ENCODE measurements at places on chromosomes 12 and 14.
A peak's percentile ranks its signal among the peaks of the same experiment; 100 is the strongest.

DNA sequence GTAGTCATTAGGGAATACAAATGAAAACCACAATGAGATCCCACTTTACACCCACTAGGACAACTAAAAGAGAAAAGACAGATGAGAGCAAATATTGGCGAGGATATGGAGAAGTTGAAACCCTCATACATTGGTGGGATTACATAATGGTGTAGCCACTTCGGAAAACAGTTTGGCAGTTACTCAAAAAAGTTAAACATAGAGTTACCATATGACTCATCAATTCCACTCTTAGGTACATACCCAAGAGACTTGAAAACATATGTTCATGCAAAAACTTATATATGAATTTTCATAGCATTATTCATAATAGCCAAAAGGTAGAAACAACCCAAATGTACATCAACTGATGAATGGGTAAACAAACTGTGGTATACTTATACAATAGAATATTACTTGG, 27.1 kb downstream of the ALDH1L2 start:
- peak; percentile 11 for DNase-seq

DNA sequence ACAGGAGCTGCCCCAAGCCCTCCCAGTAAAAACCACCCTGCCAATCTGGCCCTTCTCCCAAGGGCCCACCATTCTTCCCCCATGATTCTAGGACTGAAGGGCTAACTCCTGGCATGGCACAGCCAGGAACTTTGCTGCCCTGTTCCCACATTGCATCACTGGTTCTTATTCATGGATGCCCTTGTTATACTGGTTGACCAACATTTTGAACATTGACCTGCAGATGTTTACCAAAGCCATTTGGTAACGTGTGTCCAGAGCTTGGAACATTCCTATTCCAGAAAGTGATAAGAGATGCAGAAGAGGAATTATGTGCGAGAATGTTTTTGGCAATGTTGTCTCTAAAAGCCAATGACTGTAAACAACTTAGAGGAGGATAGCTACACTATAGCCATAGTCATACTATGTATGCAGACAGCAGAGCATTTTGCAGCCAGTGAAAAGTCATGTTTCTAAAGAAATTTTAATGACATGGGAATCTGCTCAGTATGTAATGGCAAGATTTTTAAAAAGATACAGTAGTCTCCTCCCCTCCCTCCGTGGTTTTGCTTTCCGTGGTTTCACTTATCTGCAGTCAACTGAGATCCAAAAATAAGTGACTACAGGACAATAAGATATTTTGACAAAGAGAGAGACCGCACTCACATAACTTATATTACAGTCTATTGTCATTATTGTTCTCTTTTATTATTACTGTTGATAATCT, 108.8 kb downstream of the DAAM1 start:
- no peak for DNase-seq

DNA sequence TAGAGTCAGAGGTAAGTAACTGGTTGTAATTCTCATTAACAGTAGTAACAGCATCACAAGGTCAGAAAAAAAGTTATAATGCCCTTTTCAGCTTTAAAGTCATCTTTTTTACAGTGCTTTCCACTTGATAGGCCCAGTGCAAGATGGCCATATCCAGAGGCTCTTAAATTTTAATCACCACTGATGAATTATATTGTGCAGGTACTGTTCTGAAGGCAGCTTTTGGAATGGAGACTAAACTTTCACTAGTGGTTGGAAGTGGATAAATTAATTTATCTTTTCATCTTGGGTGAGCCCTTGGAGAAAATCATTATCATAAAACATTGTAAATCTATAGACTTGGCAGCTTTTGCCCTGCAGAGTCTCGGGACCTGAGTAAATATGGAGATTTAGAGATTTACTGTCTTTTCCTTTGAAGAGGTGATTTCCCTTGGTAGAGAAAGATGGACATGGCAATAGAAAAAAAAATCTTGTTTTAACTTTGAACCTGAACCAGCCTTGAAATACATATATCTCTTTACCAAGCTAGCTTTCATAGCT, 969.1 kb upstream of the NOVA1 start:
- no peak for DNase-seq

GRCh38 chr14:84541018-84541417, 988.9 kb upstream of the FLRT2 start:
- no peak for DNase-seq

DNA sequence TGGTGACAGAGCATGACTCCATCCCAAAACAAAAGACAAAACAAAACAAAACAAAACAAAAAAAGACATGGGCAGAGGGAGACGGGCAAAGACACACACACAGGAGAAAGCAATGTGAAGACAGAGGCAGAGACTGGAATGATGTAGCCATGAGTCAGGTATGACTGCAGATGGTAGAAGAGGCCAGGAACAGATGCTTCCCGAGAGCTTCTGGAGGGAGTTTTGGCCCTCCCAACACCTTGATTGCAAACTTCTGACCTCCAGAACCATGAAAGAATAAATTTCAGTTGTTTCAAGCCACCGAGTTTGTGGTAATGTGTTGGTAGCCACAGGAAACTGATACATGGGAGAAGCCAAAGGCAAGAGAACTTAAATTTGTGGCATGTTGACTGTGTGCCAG, 27.1 kb downstream of the VWF start:
- DNase-seq: peak; percentile 54

- no peak for DNase-seq
Observed at GRCh38 chr12:25256005-25256404, 5.3 kb upstream of the KRAS start.

DNA sequence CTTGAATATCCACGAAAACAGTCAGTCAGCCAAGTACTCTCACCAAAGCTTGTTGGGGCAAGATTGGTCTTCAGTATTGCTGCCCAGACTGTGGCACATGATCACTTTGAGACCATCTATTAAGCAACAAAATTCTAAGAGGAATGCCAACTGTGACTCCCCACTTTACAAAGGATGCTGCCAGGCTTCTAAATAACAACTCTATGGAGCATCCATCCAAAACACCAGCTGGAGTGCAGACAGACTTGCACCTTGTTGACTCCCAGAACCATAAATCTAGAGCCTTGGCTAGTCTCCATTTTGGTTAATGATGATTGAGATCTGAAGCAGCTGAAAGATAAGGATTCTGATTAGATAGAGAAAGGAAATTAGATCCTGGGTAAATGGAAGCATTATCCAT, 132.8 kb downstream of the DIO2 start:
- no peak for DNase-seq

DNA sequence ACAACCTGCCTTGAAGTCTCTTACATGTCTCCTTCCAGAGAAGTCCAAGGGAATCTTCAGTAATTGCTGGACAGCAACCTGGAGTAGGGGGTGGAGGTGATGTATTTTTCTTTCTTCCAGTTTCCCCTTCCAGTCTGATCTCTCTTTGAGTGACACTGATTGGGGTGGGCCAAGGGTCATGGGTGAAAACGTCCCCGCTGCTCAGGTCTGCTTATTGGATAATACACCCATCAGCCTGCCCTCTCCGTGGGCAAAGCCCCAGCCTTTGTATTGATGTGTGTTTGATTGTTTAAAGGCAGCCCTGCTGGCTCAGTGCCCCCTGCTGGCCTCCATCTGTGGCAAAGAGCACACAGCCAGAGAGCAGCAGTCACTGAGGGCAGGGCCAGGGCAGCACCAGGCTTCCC, 35.7 kb upstream of the ATP2A2 start:
- no peak for DNase-seq

- DNase-seq: peak; percentile 40
Observed at GRCh38 chr12:42094277-42094676, 50.4 kb downstream of the GXYLT1 start.

- DNase-seq: no peak
Observed at GRCh38 chr14:89841851-89842250, 112.7 kb downstream of the EFCAB11 start.

DNA sequence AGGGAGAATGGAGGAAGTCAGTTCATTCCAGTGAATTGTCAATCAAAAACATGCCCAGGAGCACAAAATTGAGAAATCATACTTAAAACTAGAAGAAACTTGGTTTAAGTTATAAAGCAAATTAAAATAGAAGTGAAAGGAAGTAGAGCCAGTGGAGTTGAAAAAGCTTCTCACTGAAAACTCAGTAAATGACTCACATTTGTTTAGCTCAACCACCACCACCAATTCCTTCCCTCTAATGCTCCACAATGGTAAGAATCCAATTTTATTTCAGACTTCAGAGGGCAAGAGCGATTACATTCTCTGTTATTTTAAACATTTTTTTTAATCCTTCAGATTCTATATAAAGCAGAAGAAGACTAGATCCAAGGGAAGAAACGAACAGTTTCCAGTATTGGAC, 19.4 kb downstream of the UTP20 start:
- DNase-seq: no peak

DNA sequence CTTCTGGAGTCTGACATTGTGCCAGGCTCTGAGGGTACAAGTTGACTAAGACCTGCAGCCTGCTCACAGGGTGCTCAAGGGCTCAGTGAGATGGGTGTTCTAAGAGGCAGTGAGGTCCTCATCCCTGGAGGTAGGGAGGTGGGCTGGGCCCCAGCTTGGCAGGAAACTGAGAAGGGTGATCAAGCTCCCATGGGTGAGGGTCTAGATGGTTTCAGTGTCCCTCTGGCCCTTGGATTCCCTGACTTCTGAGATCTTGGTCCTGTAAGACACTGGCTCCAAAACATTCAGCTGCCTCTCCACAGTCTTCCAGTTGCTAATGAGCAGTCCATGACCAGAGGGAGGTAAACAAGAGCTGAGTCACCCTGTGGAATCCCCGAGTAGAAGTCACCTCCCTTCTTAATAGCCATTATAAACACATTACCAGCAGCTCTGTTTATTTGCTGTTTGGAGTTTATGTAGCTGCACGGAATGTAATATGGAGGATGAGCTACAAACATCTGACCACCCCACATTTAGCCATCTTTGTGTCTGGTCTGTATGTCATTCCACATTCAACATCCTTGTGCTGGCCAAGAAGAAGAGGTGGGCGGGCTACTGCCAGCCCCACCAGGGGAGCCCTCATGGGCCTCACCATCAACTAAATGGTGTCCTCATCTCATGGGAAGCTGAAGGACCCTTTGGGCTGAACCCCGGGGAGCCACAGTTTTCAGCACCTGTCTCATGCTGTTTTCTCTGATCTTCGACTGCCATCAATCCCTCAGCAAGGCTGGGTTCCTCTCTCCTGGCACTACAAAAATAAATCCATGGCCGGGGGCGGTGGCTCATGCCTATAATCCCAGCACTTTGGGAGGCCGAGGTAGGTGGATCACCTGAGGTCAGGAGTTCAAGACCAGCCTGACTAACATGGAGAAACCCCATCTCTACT, 37.2 kb upstream of the BDKRB2 start:
- peak; percentile 66 for DNase-seq

- peak; percentile 99 for DNase-seq
Observed at GRCh38 chr12:89162589-89163261, 189.6 kb downstream of the DUSP6 start.

GRCh38 chr12:30910038-30910350, 16.6 kb upstream of the TSPAN11 start:
- DNase-seq: no peak

- DNase-seq: no peak
Observed at GRCh38 chr12:82470906-82471512, 112.7 kb downstream of the METTL25 start.

DNA sequence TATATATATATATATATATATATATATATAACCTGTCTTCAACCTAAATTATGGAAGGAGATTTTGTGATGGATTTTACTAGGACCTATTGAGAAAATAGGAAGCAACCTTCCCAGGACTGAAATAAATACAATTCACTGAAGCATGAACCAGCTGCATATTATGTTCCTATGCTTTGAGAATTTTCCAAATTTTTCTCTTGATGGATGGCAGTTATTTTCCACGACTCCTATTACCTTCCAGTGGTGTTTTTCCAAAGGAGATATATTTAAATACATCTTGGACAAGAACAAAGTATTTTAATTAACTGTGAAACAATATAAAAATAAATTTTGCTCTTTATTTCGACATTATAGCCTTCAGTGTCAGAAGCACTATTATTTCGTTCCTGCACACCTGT, 87.9 kb downstream of the TMTC1 start:
- DNase-seq: no peak

- no peak for DNase-seq
Observed at GRCh38 chr12:71760471-71760870, 5.8 kb downstream of the RAB21 start.

DNA sequence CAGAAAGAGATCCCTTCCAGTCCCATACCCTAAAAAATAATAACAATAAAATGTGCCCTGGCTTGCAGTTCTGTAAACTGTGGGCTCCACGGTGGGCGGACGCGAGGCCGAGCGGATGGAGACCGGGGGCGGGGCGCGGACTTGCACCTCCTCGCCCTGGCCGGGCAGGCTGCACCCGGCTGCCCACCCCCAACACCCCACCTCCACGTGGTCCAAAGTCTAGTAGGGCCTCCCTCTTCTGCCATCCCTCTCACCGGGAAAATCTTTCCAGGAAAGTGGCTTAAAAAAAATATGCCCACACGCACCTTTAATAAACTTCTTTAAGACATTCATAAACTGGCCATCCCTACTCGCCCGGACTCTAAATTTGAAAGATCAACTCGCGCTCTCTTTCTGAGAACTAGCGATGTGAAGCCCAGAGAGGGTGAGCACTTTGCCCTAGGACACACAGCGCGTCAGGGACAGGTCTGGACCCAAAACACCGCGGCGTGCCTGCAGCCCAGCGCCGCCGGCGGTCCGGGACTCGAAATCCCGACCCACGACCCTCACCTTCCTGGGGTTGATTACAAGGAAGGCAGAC, 1.9 kb upstream of the BCL11B start:
- peak; percentile 33 for DNase-seq

DNA sequence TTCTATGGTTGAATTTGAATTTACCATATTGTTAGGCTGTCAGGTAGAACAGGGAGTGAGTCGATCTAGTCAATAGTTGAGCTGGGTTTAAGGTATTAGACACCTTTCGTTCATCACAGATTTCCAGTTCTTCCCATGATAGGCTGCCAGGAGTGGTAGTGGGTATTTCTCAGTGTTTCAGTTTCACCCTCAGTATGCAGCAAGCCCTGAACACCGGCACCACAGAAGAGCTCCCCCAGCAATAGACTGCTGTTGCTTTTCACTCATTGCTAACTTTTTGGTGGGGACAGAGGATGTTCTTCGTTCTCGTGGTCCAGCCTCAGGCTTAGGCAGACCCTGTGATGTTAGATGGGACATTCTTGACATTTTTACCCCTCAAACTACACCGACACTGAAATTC, 164.6 kb downstream of the PTPRO start:
- no peak for DNase-seq

DNA sequence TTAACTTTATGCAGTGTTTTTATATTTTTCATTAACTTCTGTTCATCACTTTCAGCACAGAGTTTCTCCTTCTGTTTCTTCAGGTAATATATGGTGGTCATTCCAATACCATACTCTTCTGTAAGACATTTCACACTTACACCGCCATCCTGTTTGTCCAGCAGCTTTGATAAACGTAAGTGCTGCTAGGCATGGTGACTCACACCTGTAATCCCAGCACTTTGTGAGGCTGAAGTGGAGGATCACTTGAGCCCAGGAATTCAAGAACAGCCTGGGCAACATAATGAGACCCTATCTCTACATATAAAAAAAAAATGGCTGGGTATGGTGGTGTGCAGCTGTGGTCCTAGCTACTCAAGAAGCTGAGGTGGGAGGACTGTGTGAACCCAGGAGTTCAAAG, 55.8 kb downstream of the EXOC5 start:
- DNase-seq: no peak

GRCh38 chr12:14573118-14573517, 5.4 kb upstream of the PLBD1 start:
- no peak for DNase-seq
